Smooth muscle cell of the brain vasculature (primary cell): ENCODE measurements at places on chromosomes 5 and 9.

- no peak for DNase-seq
Observed at GRCh38 chr5:12675959-12676358, 771.7 kb upstream of the CTNND2 start.

DNA sequence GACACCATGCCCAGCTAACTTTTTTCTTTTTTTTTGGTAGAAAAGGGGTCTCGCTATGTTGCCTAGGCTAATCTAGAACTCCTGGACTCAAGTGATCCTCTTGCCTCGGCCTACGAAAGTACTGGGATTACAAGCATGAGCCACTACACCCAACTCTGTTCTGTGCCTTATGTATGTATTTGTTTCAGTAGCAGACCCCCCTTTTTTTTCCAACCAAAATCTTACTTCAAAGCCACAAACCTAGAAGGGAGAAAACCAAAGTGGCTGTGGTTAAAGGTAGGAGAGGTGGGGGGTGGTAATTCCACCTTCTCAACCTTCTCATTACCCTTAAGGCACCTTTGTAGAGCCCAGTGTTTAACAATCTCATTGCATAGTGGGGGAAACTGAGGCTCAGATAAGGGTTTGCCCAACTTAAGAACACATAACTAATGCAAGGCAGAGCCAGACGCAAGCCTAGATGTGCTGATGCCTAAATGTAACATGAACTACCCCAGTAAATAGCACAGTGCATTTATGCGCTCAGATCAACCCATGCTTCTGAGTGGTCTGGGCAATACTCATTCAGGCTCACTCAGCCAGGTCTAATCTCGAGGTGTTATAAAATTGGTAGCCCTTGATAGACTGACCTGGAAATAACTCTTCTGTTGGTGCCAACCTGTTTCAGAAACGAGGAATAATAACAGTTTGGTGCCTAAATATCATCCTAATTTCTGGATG lies 33.0 kb downstream of the ITK start:
- no peak for DNase-seq

- DNase-seq: no peak
Observed at GRCh38 chr9:124887832-124888231, 25.9 kb downstream of the ARPC5L start.

DNA sequence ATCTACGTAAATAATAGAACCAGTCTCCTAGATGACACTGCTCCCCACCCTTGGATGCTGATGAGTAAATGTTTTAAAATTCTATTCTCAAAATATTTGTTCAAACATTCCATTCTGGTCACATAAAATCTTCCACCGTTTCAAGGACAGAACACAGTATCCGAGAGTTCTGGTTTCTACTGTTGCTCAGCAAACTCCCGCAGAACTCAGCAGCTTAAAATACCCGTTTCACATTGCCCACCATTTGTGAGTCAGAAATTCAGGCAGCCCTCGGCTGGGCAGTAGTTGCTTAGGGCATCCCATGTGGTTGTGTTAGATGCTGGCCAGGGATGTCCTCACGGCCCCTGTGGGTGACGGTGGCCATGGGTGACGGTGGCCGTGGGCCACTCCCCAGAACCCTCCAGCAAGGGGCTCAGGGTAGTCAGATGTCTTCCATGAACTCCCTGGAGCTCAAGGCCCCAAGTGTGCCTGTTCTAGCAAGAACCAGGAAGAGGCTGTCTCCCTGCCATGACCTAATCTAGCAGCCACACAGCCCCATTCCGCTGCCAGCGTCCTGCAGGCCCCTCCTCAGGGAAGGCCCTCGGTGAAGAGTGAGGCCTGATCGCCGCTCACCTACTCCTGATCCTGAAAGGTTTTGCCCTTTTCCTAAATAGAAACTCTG lies 17.4 kb downstream of the MGAT1 start:
- no peak for DNase-seq

GRCh38 chr5:157388111-157388710 lies 71.8 kb upstream of the NIPAL4 start:
- DNase-seq: no peak

- no peak for DNase-seq
Observed at GRCh38 chr5:27818888-27819287, 780.5 kb upstream of the CDH9 start.

DNA sequence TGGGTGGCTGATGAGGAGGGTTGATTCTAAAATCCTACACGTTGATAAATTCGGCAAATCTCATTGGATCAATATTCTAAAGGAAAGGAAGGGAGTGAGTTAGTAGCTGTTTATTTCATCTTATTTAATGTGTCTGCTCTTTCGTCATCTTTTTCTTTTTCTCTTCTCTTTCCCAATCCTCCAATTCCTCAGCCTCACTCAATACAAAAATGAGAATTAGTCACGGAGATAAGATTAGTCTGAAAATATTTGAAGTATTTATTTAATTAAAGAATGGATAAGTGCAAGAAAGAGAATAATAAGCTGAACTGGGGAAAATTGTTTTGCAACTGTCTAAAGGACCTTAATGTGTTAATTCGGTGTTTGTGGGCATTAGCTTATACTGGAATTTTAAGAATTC lies 1095.1 kb downstream of the DTWD2 start:
- no peak for DNase-seq

GRCh38 chr9:6973089-6973488 lies 215.3 kb downstream of the KDM4C start:
- DNase-seq: no peak

DNA sequence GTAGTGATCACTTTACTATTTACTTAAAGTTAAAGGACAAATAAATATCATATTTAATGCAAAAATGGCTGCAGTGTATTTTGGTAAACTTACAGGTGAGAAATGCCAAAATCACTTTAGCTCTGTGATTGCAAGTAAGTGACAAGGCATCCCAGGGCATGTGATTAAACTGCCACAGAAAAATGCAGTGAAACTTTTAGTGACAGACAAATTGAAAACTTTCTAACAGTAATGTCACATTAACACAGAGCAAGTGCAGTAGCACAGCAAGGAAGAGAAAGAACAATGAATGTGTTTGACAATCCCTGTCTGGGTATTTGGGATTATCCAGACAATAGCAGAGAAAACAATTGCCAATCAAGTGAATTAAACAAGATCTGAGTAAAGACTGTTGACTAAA lies 606.8 kb downstream of the SLCO4C1 start:
- no peak for DNase-seq

- DNase-seq: no peak
Observed at GRCh38 chr9:115210699-115211098, 92.7 kb upstream of the TNC start.

DNA sequence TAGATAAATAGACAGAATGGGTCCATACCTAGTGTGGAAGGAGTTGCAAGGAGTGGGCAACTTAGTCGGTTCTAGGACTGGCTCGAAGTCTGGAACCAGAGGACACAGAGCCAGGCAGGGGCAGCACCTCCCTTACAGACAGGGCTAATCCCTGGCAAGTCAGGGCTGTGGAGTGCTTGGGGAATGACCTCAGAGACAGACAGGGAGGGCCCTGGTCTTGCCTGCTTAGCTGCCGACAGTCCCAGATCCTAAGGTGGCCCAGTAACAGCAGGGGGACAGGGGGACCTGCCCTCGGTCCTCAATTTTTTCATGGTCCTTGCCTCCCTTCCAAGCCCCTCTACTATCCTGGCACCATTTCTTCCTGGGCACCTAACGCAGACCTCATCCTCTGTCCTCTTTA lies 222.4 kb upstream of the TNC start:
- DNase-seq: no peak

GRCh38 chr5:91052977-91053740 lies 330.0 kb downstream of the ARRDC3 start:
- no peak for DNase-seq

DNA sequence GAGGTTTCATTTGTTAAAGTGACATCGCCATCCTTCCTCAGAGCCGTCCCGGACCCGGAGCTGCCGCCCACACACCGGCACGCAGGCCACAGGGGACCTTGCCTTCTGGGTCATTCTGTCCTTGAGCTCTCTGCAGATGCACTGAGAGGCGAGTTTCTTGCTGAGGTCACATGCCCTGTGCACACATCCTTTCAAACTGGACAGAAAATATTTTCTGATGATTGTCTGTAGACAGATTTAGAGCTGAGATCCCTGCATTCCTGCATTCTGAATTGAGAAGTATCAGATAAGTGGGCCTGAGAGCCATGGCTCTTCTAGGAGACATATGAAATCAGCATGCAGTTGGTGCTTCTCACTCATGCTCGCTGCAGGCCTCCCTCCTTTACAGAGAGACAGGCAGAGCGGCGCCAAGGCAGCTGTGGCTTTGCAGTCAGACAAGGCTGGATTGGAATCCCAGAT lies 25.4 kb downstream of the BOD1 start:
- no peak for DNase-seq

DNA sequence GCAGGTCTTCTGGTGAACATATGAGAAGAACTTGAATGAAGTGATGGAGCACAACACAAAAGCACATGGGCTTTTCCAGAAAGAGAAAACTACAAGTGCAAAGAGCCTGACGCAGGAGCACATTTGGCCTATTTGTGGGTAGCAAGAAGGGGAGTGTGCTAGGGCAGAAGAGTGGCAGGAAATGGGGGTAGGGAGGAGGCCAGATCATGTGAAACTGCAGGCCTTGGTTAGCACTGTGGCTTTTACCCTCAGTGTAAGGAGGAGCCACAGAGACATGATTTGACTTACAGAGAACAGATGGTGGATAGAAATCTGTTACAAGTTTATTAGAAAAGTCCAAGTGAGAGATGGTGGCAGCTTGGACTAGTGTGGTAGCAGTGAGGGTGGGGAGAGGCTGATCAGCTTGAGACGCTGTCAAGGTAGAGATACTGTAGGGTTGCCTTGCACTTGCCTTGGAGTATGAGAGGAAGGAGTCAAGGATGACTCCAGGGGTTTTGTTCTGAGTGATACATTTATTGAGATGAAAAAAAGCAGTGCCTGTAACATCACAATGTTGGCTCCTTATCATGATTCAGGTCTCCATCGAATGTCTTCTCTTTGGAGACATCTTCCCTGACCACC lies 126.7 kb downstream of the PPP2R2B start:
- no peak for DNase-seq

DNA sequence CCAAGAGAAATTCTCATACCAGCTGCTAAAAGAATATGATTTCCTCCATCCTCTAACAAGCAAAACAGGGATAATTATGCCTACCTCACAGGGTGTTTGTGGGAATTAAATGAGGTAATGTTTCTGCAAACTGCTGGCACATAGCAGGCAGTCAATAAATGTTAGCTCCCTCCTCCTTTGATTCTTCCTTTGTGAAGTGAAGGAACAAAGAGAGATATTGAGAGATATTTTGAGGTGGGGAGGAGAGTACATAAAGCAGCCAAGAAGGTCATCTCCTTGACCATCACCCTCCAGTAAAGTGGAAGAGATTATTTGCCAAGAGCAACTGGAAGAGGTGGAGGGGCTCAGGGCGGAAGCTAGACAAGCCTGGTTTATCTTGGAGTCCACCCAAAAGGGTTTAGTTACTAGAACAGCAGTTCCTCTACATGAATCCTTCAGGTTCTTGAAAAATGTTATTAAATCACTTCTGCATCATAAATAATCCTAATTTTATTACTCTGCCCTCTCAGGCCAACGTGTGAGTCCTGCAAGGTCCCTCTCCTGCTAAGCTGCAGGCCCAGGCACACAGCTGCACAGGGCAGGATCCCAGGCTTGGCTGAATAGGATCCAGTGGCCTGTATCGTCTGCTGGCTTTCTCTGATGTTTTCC lies 35.0 kb upstream of the TLE1 start:
- peak; percentile 55 for DNase-seq

DNA sequence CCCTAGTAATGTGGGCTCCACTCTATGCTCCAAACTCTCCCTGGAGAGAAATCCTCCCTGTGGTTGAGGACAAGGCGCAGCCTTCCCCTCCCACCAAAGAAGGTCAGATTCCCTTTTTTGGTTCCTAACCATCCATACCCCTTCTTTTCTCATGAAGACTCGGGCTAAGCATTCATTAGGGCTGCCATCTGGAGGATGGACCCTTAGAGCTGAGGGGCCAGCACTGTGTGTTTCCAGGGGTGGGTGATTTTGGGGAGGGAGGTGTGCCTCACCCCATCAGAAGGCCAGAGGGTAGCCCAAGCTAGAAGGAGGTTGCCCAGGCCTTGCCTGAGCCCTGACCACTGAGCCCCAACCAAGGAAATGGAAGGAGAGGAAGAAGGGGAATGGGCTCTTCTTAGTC lies 36.8 kb downstream of the TGFBI start:
- DNase-seq: no peak

DNA sequence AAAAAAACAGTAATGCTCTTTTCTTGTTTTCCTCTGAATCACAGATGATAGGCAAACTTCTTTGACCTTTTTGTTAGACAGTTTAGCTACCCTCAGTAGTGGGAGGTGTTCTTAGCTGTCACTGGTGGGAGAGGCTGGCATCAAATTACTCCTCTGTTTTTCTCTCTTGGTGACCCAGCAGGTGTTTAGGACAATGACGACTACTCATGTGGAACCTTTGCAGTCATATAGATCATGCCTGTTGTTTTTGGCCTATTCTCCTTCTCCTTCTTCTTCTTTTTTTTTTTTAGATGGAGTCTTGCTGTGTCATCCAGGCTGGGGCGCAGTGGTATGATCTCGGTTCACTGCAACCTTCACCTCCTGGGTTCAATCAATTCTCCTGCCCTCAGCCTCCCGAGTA lies 15.4 kb upstream of the NPR2 start:
- DNase-seq: no peak

- DNase-seq: no peak
Observed at GRCh38 chr5:109945097-109945678, 255.5 kb downstream of the MAN2A1 start.

DNA sequence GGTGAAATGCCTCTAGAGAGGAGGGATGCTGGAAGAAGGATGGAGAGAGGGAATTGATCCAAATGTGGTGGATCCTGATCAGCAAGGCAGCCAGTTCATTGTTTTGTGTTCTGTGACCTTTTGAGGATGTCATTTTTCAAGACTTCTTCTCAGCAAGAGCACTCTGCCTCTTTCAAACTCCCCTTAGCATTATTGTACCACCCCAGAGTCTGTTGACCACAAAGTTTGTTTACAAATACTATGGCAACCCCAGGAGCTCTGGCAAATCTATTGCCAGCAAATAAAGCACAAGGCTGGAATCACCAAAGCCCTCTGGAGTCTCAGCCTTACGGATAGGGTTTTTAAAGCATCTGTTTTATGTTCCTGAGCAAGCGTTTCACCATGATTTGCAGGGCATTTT lies 76.2 kb upstream of the SLC1A3 start:
- peak; percentile 82 for DNase-seq

GRCh38 chr5:130708754-130709153 lies 456.3 kb downstream of the HINT1 start:
- DNase-seq: no peak

GRCh38 chr5:75707911-75708509 lies 9.2 kb downstream of the POC5 start:
- DNase-seq: no peak

GRCh38 chr5:109660301-109660700 lies 29.4 kb upstream of the MAN2A1 start:
- DNase-seq: no peak

DNA sequence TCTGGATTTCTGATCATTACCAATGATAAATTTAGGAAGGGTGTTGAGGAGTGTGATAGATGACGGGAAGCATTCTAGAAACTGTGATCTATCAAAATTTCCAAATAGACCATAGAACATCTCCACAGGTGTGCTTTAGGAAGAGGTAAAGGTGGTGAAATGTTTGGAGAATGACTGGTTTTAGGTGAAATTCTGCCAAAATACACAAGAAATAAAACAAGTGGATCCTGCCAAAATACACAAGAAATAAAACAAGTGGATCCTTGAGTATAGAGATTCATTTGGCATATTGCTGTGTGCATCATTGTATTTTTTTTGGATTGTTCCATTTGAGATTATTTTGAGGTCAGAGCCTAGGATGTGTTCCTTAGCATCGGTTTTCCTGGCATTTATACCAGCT lies 88.3 kb upstream of the CTNND2 start:
- DNase-seq: no peak
